ENCODE measurements at places on chromosomes 7 and 10.

DNA sequence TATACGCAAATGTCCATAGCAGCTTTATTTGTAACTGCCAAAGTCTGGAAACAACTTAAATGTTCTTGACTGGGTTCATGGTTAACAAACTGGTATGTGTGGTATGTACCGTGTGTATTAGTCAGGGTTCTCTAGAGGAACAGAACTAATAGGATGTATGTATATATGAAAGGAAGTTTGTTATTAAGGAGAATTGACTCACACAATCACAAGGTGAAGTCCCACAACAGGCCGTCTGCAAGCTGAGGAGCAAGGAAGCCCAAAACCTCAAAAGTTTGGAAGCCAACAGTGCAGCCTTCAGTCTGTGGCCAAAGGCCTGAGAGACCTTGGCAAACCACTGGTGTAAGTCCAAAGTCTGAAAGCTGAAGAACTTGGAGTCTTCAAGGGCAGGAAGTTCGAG lies 66.8 kb downstream of the TMEM168 start:
- no peak for DNase-seq

DNA sequence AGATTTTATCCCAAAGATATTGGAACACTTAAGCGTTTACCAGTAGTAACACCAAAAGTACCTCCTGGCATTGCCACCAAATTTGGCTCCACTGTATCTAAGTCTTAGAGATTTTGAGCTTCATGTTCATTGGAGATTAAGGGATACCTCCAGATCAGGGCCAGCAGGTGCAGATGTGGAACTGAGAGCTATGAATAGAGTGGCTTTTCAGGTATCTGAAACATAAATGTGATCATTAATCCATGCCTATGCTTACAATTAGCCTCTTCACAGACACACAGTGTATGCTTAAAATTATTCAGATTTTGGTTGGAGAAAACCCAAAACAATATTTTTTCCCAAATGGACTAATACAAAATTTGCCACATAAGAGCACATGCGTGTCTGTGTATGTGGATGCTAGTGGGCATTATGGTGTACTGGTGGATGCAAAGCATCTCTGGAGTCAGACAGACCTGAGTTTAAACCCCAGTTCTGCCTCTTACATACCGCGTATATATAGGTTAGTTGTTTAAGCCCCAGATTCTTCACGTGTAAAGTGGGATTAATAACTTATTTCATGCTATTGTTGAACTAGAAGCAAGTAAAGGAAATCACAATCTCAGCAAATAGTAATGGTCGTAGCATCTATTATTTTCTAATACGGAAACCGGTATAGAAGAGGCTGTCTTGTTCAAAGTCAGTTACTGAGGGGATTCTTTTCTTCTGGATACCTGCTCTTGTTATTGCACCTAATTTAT lies 6.8 kb upstream of the LRRC4 start:
- DNase-seq, result no peak

GRCh38 chr7:40133561-40134427 lies 628 bp downstream of the MPLKIP start:
- no peak for DNase-seq

DNA sequence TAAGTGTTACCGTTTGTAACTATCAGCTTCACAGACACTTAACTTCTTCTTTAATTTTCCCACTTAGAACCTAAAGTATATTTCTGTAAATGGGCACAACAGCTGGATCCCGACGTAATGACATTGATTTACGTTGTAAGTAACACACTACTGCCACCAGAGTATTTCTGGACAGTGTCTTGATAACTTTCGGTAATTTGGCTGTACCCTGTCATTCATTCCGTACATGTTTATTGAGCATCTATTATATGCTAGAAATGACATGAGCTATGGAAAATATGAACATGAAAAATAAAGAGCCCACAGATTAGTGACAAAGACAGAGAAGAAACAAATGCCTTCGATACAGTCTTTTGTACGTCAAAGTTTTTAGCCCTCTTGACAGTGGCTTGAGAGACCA lies 291.4 kb downstream of the CCDC3 start:
- DNase-seq, result no peak

DNA sequence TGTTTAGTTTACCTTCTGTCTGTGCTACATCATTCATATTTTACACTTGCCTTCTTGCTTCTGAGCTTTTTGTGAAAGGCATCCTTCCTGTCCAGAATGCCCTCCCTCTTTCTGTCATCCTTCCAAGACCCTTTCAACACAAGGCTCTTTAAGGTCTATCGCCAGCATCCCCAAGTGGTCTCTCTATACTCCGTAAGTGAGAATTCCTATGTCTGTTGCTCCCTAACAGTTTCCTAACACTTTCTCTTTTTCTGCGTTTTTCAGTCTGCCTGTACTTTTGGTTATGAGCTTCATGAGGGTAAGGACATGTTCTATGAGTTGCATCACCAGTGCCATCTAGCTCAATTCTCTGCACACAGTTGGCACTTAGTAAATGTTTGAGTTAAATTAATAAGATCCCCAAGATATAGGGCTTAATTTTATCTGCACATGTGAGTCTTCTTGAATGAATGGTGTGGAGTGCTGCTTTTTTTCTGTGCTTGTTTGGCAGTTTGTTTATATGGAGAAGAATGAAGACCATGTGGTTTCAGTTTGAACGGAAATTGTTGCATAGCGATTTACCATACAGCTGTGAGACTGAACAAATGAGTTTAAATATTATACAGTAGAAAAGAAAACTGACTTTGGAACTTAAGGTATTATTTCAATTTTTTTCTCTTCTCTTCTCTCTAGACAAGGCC lies 29.4 kb downstream of the RABGEF1 start:
- DNase-seq, result no peak

GRCh38 chr10:8852546-8852945 lies 798.1 kb downstream of the GATA3 start:
- DNase-seq, result no peak

DNA sequence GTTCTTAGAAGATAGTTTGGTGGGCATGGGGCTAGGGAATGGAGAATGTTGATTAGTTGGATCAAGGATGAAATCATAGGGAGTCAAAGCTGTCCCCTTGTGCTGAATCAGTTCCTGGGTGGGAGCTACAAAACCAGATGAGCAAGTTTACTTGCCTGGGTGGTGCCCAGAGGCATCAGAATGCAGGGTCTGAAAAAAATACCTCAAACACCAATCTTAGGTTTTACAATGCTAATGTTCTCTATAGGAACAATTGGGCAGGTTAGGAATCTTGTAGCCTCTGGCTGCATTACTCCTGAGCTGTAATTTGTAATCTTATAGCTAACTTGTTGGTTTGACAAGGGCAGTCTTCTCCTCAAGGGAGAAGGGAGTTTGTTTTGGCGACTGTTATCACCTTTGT lies 34.4 kb downstream of the LHFPL3 start:
- DNase-seq, result no peak

DNA sequence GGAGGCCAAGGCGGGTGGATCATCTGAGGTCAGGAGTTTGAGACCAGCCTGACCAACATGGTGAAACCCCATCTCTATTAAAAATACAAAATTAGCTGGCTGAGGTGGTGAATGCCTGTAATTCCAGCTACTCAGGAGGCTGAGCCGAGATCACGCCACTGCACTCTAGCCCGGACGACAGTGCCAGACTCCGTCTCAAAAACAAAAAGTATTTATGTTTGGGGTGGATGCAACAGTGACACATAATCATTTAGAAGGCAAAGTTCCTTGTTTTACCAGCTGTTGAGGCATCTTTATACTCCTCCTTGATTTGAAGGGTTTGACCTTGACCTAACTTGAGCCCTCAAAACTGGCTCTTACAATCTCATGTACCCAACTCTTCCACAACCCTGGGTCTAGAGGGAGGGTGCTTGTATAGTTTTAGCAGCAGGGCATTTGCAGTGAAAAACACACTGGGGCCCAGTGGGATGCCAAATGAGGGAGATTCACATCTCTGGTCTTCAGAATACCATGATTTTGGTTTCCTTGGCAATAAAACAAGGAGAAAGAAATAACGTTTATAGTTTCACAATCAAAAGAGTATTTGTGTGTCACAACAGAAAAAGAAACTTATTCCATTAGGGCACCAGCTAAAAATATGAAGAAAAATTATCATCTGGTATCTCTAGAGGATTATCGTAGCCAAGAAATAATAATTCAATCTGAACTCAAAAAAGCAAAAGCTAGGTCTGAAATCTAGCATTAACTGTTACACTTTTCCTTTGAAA lies 14.2 kb upstream of the TMEM254 start:
- no peak for DNase-seq

- DNase-seq, result no peak
These were observed 717 bp downstream of the ADCY1 start for GRCh38 chr7:45574669-45575500.

DNA sequence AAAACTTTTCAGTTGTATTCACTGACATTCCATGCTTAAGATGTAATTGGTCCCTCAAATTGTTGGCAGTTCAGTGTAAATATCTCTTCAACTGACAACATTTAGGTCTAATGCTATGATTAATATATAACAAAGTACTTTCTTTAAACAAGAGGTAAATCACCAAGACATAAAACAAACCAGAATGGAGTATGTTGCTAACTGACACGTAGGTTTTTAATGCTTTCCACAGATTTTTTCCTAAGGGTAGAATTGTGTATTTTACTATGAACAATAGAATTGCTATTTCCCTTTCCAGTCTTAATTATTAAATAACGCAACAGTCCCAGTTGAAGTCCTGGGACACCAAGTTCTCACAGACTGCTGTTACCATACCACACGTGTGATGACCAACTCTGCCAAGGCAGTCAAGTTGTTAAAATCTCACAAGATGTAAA lies 4.1 kb downstream of the JCAD start:
- no peak for DNase-seq

DNA sequence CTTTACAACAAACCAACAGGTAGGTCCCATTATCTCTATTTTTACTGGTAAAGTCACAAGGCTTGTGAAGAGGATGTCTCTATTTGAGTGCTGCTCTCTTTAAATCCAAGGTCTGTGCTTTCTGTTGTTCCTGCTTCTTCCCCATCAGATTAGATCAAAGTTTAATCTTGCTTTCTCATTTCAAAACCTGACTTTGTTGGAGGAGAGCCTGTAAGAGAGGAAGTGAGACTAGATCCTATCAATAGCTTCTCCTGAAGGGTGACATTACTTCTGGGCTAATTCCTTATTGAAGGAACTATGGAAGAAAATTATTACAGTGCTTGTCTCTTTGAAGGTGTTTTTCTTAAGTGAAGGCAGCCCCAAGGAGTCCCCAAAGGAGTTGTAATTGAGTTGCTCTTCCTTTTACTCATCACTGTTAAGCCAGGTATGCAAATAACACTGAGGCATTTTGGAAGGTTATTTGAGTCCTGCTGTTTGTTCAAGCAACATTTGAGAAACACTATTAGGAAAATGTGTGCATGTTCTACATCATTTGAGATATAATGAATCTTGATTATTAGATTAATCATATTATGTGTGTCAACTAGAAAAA lies 146.2 kb upstream of the MBL2 start:
- no peak for DNase-seq

DNA sequence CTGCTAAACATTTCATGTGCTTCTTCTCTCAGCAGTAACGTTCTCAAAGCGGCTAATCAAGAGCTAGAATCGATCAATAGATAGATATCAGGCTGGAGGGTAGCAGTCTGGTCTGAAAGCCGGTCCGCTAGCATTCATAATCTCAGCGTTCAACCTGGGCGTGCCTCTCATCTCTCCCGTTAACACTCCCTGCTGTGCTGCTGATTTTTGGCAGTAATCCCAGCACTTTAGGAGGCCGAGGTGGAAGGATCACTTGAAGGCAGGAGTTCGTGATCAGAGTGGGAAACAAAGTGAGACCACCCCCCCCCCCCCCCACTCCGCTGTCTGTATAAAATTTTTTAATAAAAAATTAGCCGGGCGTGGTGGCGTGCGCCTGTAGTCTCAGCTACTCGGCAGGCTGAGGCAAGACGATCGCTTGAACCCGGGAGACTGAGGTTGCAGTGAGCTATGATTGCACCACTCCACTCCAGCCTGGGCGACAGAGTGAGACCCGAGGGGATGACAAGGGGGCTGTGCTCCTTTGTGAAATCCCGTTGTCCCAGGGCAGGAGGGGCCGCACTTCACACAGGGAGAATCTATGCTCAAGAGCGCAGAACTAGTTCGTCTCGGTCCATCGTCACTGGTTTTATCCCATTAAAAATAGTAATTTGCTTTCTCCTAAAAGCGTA lies 624 bp upstream of the CEP55 start:
- no peak for DNase-seq

- no peak for DNase-seq
These were observed 66.1 kb upstream of the AQP1 start for GRCh38 chr7:30845426-30846135.

DNA sequence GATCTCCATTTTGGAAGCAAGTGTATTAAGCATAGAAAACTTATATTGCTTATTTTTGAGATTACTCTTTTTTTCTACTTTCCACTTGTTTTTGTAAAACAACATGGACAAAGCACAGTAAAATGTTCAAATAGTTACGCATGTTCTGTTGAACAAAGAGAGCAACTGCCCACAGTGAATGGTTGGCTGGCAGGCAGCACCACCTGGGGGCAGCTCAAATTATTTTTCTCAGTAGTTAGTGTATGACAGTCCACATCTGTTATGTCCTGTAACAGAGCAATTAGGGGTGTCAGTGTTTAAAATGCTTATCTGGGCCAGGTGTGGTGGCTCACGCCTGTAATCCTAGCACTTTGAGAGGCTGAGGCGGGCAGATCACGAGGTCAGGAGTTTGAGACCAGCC lies 46.1 kb upstream of the CACUL1 start:
- DNase-seq, result no peak

- DNase-seq, result no peak
These were observed 43.3 kb upstream of the HBP1 start for GRCh38 chr7:107125475-107125874.

DNA sequence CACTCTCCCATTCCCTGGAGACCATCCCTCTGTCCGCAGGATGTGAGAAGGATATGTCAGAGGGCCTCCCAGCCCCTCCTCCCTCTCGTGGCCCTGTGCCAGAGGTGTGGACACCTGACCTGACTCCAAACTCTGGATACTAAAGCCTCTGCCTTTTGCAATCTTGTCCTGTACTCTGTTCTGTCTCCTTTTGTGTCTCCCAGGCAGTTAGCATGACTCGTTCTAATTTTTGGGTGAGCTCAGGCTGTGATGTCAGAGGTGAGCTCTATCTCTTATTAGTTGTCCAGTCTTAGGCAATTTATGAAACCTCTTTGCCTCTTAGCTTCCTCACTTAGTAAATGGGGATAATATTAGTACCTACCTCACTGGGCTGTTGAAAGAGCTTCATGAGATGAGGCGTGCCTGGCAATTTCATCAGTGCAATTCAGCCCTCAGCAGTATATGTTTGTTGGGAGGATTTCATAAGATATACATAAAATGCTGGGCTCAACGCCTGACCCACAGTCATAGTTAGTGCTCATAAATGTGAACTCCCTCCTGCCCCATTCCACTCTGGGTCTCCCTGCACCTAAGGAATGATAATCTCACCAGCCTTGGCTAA lies 10.9 kb downstream of the MARVELD1 start:
- DNase-seq, result no peak

- no peak for DNase-seq
These were observed 212.3 kb downstream of the C7orf25 start for GRCh38 chr7:42699380-42700178.

- DNase-seq, result no peak
These were observed 80.5 kb downstream of the FAM13C start for GRCh38 chr10:59281861-59282260.

GRCh38 chr7:102255501-102255900 lies 31.2 kb upstream of the SH2B2 start:
- no peak for DNase-seq

All from stimulated activated CD8-positive, alpha-beta memory T cell treated with anti-CD3 and anti-CD28 coated beads, Interleukin-15, amount 100 ng/mL, for 24 hours (primary cell).